ENCODE measurements at places on chromosomes 4 and X.

- DNase-seq, result no peak
These were observed 56.6 kb downstream of the ARHGAP6 start for GRCh38 chrX:11609109-11609508.

GRCh38 chr4:102334624-102335023 lies 10.7 kb downstream of the SLC39A8 start:
- no peak for DNase-seq

DNA sequence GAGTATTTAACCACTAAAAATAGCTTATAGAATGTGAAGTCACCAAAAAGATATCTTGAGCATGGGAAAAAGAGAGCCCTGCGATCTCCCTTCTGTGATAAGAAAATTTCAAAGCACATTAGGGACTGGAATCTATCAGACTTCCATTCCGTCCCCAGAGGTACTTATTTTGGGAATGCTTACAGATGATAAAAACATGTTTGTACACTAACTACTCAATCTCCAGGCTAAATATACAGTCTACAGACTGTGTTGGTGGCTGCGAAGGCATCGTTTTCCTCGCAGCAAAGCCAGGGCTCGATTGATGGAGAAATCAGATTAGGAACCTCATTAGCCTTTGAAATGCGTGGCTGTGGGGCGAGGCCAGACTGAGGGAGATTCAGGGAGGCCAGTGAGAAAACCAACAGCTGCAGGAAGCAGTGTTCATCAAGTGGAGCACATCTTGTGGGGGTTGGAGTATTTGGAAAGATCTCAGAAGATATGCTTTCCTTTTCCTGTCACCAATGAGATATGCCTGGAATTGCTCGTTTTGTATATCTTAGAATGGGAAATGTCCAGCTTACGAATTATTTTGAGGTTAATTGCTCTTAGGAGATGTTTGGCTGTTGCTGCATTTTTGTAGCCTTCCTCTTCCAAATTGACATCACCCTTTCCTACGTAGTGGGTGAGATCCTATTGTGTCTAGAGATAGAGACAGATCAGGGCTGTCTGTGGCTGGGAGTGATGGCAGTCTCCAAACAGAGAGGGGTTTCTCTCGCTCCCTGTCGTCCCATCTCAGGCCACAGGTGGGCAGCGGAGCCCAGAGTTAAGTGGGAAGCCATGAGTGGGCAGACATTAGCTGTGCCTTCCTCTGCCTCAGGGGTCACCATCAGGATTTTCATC lies 224.9 kb upstream of the FAT1 start:
- no peak for DNase-seq

DNA sequence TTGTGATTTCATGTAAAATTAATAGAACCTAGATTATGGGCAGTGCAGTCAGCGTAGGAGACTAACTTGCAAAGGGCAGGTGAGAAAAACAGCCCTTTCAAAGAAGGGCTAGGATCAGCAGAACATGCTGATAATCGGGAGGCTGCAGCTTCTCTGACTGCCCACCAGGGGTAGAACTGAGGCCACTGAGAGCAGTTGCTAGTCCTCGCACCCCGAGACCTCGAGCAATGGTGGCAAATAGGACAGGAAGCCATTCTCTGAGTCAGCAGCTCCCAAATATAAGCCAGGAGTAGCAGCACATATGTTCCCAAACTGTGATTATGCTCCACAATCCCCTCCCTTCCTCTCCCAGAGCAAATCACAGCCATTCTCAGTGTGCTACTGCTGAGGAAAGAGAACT lies 186.5 kb downstream of the MSL3 start:
- no peak for DNase-seq

DNA sequence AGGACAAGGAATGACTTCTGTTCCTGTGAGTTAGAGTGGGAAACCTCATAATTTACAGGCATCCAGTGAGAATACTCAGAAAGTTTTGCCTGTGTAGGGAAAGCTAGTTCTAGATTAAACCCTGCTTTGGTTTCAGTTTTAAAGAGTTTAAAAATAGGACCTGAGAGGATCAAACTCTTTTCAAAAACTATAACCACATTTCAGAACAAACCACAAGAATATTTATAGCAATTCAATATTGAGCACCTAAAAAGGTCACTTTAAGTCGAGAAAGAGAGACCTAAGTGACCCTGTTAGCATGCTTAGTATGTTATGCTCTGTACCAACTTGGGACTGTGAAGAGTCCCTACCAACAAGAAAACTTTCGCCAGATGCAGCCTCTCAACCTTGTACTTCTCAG lies 17.4 kb upstream of the PWWP3B start:
- DNase-seq, result no peak

DNA sequence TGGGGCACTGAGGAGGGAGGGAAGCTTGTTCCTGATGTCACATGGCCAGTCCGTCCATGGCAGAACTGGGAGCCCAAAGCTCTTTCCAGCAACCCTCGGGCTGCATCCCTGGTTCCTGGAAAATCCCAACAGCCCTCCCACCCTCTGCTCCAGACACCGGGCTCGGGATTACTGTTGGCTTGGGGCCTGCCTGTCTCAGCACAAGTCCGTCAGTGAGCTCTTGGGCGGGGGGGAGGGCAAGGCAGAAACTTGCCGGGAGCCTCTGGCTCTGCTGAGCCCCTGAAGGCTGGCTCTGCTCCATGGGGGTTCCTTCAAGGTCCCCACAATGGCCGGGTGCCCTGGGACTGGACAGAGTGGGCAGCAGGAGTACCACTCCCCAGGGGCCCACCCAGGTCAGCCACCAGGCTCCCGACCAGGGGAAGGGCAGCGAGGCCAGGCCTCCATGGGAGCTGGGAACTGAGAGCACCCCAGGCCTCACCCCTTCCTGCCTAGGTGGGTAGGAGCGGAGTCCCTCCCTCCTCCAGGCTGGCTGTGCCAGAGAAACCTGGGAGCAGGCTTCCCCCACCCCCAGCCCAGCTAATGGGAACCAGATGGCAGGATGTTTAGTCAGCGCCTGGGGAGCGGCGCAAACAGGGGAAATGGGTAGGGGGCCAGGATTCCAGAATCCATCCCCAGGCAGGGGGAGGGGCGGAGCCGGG lies 6.4 kb upstream of the HAUS7 start:
- no peak for DNase-seq

DNA sequence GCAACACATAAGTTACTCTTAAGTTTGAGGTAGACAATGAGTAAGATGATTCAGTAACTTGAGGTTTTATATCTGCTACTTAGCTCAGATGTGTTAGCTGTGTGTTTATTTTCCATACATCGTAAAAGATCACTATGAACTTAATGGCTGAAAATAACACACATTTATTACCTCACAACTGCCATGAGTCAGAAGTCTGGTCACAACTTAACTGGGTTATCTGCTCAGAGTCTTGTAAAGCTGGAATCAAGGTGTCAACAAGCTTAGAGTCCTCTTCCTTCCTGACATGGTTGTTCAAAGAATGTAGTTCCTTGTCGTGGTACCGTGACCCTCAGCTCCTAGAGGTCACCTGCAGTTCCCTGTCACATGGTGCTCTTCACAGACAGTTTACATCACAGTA lies 204.9 kb upstream of the MAGEB2 start:
- DNase-seq, result no peak

DNA sequence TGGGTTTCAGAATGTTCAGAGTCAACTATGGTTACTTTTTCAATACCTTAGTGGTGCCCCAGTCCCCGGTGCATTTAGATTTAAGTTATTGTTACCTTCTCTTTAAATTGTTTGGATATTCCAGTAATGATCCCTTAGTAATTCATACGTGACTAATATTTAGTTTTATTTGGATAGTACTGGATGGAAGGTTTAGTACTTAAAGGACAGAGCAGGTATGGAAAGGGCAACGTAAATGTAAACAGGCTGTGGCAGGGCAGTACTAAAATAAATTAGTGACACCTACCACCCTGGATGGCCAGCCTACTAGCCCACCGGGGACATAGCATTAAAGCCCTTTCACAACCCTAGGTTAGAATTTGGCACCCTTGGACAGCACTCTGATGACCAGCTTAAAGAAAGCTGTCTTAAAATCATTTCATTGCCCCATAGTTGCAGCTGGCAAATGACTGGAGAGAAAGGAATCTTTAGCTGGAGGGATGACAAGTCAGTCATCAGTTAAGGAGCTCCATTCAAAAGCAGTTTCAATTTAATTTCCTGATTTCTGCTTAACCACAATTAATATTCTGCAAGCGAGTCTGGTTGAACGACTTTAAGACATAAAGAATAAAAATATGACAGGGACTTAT lies 16.4 kb downstream of the PLP1 start:
- no peak for DNase-seq

GRCh38 chr4:136471051-136471450 lies 1061.2 kb downstream of the PCDH18 start:
- DNase-seq, result no peak

GRCh38 chr4:73742490-73743160 lies 2.3 kb downstream of the CXCL8 start:
- DNase-seq, result no peak

GRCh38 chr4:133145758-133146573 lies 3.1 kb upstream of the PCDH10 start:
- no peak for DNase-seq

GRCh38 chr4:7037425-7037824 lies 5.7 kb upstream of the TADA2B start:
- DNase-seq, result no peak

DNA sequence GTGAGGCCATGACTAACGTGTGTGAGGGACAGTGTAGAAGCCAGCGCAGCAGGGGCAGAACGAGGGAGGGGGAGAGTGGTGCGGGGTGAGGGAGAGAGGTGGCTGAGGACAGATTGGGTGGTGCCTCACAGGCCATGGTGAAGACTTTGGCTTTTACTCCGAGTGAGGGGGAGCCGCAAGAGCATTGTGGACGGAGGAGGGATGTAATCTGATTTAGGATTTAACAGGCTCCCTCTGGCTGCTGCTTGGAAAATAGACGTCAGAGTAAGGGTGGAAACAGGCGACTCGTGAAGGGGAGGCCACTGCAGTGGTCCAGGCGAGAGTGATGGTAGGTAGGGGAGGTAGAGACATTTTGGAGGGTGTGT lies 13.0 kb downstream of the PPP1R3F start:
- no peak for DNase-seq

- no peak for DNase-seq
These were observed 23.4 kb upstream of the PRPS2 start for GRCh38 chrX:12767856-12768255.

- no peak for DNase-seq
These were observed 31.6 kb downstream of the ADH7 start for GRCh38 chr4:99403380-99404184.

GRCh38 chr4:127491571-127491970 lies 141.2 kb upstream of the INTU start:
- DNase-seq, result no peak

DNA sequence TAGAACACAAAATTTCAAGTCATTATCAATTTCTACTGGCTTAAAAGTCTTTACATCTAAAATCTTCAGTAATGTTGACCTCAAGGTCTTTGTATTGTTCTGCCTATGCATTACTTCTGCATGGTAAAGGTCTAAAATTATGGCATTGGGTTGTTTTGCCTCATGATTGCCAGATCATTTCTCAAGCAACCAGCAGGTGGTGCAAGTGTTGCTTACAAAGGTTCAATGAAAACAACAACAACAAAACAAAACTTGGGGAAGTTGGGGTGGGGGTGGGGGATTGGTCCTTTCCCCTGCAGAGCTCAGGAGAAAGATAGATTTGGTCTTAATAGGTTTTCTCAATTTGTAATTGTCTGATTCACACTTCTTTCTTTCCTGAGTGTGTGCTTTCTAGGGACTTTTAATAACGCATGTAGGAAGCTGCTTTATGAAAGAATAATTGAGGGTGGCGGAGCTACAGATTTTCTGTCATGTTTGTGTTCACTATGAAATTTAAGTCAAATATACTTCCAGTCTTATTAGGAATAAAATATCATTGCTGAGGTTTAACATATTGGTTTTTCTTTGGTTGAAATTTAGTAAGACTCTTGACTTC lies 145.1 kb downstream of the COL4A5 start:
- DNase-seq, result no peak

DNA sequence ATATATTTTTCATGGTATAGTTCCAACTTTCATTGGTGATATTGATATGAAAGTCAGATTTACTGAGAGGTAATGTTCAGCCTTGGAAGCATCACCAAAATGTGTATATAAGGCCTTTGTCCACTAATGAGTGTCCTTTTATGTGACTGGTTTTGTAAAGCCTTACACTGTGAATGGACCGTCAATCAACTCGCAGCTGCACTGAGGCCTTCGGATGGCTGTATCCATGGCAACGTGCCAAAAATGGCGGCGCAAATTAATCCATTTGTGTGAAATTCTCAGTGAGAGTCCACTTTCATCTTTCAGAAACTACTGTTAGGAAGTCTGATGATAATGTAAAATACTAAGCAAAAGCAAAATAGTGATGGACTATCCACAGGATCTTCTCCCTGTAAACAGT lies 131.7 kb downstream of the SPCS3 start:
- DNase-seq, result no peak

- no peak for DNase-seq
These were observed 67.8 kb downstream of the USP38 start for GRCh38 chr4:143252478-143252877.

- DNase-seq, result no peak
These were observed 21.4 kb downstream of the DHRSX start for GRCh38 chrX:2479420-2479780.

GRCh38 chr4:156195914-156196313 lies 242.2 kb upstream of the CTSO start:
- no peak for DNase-seq

DNA sequence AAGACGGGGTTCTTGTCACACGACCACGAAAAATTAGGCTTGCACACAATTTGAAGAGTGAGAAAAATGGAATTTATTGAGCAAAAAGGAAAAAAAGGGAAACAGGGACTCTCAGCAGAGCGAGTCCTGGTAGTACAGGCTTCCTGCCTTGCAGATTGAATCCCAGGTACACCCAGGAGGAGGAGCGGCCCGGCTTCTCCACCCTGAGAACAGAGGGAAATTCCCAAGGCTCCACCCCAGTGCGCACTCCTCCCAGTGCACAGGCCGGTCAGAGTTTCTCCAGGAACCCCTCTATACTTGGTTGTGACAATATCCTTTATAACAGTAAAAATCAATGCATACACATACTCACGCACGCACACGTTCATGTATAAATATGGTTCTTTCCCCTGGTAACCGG lies 22.0 kb downstream of the SLC4A4 start:
- DNase-seq, result no peak

DNA sequence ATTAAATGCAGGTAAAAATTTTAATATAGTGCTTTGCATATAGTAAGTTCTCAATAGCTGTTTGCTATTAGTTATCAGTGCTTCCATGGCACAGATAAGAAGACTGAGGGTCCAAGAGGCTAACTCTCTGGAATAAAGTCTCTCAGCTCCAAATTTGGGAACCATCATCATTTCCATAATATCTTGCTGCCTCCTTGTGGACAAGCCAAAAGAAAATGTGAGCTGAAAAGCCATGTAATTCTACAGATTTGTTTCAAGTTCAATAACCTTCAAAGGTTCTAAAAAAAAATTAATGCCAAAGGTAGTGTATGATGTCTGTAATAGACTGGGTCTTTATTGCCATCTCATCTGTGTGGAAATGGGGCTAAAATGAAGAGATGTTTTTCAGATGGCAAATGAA lies 136.9 kb upstream of the VCX start:
- no peak for DNase-seq

DNA sequence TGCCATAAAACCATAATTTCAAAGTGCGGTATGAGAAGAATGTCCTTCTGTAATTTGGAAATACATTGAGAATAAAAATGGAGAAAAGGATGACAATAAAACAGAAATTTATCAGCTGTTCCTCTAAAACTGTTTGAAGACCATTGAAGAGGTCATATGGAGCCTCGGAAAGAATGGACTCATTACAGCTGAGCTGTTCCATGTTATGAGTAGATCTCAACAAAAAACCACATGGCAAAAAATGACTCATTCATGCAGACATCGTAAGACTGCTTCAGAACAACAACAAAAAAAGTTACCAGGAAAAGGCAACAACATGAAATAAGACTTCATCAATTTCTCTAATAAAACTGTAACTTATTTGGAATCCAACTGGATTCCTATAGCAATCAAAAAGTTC lies 39.7 kb downstream of the AKAP4 start:
- no peak for DNase-seq
